ENCODE measurements at places on chromosomes 11 and 22.

- no peak for DNase-seq
Observed at GRCh38 chr11:34394771-34395300, 37.0 kb upstream of the ABTB2 start.

- no peak for DNase-seq
Observed at GRCh38 chr22:37068859-37069258, 17.3 kb downstream of the KCTD17 start.

- no peak for DNase-seq
Observed at GRCh38 chr22:20240447-20240764, 27.7 kb downstream of the RTN4R start.

DNA sequence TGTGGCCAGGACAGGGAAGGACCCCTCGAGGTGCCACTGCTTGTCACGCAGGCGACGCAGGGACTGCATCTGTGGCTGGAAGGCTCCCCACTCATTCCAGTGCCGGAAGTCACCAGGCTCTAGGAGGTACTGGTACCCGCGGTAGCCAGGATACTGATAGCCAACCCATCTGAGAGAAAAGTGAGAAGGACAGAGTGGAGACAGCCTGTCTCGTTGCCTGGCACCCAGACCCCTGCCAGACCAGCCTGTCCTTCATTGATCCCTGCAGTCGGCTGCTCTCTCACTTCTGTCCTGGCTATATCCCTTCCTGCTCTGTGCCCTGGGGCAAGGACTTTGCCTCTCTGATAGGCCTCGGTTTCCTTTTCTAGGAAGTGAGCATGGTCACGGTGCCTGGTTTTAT, 9.6 kb upstream of the TPST2 start:
- DNase-seq = no peak

- DNase-seq = no peak
Observed at GRCh38 chr22:49206281-49206680, 621.4 kb downstream of the BRD1 start.

DNA sequence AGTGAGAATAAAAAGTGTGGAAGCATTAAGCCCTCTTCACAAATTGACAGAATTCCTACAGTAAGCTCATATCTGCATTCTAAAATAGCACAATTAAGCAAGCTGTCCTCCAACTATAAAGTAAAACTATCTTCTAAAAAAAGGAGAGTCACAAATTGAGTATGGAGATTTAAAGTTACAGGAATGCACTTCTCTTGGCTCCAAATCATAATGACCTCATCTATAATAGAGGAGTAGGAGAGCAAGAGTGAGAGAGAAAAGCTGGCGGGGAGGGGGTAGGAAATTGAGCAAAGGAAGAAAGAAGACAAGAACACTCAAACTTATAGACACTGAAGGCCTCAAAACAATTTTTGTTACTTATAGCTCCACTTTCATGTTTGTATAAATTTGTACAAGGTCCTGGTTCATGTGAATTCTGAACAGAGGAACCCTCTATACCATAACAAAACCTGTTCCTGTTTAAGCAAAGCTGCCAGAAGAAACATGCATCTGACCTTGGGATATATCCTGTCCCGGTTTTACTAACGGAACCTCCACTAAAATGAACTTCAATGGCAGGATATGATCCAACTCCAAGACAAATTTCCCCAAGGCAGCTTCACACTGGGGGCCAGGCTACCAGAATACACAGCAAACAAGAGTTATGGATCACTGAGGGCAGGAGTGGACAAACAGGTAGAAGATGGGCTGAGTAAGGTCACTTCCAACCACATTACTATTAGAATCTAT, 37.2 kb downstream of the SLC35F2 start:
- DNase-seq = no peak

DNA sequence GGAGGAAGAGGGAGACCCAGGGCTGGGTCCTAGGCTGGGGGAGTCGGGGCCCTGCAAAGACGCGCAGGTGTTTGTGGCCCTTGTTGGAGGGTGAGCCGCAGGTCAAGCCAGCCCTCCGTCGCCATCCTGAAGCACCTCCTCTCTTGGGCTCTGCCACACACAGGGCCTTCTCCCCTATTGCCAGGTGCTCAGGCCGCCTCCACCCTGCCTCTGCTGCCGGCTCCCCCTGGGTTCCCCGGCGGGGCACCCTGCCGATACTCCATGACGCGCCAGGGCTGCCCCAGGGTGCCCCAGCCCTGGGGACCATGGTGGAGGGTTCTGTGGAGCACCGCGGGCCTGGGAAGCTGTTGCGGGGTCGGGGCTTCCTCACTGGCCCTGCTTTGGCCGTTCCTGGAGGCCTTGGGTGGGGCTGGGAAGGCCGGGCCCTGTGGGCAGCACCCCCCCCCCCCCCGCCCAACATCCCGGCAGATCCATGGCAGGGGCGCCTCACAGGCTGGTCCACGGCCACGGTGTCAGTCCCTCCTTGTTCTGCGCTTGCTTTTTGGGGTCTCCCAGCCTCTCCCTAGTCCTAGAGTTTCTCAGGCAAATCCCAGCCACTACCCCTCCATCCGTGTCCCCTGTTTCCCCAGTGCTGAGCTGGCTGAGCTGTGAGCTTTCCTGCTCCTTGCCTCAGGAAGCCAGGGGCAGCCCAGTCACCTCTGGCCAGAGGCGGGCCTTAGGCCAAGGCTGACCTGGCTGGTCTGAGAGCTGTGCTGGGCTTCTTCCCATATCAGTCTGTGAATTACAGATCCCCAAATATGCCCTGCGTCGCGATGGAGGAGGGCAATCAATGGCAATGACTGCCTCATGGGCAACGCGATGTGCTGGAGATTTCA, 2.3 kb upstream of the ADORA2A start:
- DNase-seq = no peak

GRCh38 chr11:7413961-7414915, 71.1 kb upstream of the OLFML1 start:
- no peak for DNase-seq

- no peak for DNase-seq
Observed at GRCh38 chr22:44968736-44969135, 41.1 kb downstream of the PHF21B start.

DNA sequence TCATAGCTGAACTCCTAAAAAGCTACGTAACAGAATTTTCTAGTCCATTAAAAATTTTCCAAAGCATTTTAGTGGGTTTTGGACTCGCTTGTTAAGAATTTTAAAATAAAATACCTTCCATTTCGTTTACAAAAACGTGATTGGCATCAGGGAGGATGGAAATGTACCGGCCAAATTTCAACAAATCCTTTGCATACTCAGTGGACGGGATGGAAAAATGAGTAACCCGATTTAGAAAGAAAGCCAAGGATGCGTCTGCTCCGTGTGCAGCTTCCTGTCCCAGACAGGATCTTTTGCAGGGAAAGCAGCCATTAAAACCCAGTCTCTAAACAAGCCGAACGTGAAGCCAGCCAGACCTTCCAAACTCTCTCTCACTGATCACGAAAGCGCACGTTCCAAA, 15.6 kb downstream of the TMEM184B start:
- DNase-seq = no peak

GRCh38 chr11:73121692-73122091, 20.4 kb downstream of the FCHSD2 start:
- no peak for DNase-seq

- no peak for DNase-seq
Observed at GRCh38 chr22:30365891-30366290, 9.1 kb downstream of the CCDC157 start.

- no peak for DNase-seq
Observed at GRCh38 chr22:47210686-47211085, 448.2 kb downstream of the TBC1D22A start.

GRCh38 chr22:44045145-44045544, 21.0 kb downstream of the PARVB start:
- DNase-seq = no peak

- DNase-seq = no peak
Observed at GRCh38 chr11:18204771-18205170, 31.8 kb downstream of the SAA4 start.

GRCh38 chr11:44595964-44596381, 30.5 kb downstream of the CD82 start:
- DNase-seq = no peak

DNA sequence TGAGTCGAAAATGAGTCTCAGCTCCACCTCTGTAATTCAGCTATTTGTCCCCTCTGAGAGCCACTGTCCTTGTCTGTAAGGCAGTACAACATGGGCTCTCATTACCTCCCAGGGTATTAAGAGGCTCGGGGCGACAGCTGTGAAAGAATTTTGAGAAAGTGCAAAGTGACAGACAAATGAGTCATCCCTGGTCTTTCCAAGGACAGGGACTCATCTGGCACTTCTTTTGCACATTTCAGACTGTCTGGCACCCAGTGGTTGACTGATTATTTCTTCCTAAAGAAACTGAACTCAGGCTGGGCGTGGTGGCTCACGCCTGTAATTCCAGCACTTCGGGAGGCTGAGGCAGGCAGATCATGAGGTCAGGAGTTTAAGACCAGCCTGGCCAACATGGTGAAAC, 62.1 kb upstream of the ARFGAP3 start:
- DNase-seq = no peak

DNA sequence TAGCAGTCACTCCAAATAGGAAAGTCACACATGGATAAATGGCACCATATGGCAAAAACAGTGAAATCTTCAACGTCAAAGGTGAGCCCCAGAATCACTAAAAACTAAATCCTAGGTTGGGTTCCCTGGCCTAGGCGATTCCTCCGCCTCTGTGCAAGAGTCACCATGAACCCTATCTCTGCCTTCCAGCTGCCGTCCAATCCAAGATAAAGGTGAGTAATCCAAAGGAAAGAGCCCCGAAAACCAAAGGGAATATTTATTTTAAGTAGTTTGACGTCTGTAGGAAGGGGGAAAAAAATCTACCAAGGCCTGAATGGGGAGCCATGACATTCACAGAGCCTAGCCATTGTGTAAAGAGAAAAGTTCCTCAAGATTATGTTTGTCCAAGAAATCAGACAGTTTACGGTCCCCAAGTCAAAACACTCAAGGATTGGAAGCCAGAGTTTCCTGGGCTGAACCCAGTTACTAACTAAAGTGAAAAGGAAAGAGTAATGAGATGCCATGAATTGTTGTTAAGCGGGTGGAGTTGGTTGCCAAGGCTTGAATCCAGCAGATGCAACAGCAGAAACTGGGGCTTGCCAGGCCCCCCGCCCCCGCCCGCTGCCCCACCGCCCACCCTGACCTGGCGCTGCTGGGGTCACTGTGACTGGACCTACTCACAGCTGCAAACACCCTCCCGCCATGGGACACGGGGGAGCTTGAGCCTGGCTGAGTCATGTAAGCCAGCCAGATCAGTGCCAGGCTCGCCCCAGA, 39.7 kb upstream of the ETS1 start:
- no peak for DNase-seq

GRCh38 chr11:21987261-21987660, 205.6 kb upstream of the ANO5 start:
- no peak for DNase-seq

DNA sequence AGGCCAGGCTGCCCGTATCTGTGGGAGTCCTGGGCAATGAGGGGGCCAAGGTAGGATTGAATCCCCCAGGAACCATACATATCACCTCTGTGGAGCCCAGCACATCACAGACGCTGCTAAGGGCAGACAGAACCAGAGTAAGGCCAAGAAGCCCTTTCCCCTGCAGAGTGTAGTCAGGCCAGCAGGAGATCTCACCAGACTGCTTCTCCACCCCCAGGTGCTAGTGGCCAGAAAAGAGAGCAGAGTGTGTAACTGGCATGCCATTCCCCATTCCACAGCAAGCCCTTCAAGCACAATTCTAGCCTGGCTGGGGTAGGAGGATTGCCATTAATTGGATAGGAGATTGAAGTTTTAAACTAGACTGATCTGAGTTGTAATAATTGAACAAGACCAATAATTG, 28.0 kb upstream of the FCHSD2 start:
- no peak for DNase-seq

DNA sequence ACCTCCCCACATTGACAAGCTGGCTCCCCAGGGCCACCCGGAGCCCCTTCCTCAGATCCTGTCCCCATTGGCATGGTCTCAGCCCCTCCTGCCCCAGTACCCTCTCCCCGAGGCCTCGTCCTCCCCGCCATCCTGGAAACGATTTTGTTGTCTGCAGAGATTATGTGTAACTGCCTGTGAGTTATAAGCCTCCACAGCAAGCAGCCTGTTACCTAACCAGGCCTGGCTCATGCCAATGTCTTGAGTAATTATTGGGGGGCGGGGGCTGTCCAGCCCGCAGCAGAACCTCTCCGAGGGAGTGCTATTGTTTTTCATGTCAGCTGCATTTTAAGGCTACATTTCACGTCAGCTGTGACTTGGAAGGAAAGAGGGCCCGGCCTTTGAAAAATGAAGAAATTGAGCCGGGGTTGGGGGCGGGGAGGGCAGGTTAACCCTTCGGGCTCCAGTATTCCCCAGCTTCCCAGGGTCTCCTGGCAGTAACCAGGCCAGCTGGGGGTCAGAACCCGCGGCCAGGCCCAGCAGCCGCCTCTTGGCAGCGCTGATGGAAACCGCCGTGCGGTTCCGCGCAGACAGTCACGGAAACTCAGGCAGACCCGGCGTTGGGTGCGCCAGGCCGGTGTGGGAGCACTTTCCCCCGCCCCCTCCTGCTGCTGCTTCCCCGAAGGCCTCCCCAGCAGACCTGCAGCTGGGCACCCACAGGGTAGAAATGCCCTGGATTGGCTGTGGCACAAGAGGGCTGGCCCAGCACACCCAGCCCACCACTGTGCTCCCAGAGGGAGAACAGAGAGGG, 59.5 kb downstream of the CDKN1C start:
- DNase-seq = no peak

DNA sequence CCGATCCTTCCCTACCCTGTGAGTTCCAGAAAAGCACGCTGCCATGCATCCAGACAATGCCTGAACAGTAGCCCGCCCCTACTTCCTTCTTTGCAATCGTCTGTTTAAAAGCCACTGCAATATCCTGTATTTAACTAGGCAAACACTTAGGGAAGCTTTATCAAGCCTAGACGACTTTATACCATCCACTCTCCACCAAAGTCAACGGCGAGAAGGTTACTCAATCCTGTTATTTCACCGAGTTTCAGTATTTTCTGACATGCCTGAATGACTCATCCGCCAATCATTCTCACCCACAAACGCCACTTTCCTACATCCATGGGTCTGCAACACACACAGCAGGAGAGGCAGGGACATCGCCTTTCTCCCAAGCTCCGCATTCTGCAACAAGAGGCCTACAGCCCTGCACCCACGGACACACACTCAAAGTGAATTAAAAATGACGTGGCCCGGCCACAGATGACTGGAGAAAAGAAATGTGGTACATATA, 9.3 kb downstream of the CELSR1 start:
- no peak for DNase-seq

DNA sequence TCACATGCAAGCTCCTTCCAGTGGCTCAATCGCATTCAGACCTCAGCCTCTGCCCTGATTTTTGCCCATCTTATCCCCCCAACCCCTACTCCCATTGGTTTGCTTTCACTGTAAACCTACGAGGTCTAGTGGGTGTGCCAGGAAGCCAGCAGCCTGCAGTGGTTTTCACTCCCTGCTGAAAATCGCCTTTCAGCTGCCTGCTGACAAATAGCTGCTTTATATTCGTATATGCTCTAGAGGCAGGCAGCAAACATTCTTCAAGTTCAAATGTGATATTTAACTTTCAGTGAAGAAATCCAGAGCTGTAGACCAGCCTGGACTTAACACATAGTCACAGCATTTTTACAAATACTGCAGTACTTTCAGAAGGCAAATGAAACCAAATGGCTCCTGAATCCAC, 92.8 kb upstream of the APOA1 start:
- no peak for DNase-seq

All from GM12891 (cell line).